ENCODE measurements at places on chromosomes 1 and 21.

GRCh38 chr1:39899611-39900538, 1.8 kb downstream of the MYCL start:
- DNase-seq = no peak

DNA sequence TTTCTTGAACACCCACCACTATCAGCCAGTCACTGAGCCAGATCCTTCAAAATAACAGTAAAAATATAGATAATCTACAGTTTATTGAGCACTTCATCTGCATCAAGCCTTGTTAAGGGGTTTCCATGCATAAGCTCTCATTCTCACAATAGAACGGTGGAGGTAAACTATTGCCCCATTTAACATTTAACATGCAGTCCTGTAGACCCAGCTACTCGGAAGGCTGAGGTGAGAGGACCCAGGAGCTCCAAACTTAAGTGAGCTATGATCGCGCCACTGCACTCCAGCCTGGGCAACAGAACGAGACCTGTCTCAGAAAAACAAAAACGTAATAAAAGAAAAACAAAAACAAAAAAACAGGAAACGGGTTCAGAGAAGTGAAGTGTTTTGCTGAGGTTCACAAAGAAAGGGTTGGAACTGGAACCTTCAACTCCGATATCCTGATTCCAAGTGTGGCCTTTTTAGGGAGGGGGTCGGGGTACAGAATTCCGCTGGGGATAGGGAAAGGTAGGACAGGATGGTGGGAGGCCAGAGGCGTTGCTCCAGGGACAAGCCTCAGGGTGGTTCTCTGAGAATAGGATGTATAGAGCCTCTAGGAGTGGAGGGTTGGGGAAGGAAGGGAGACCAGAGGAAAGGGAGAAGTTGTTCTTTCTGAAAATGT, 11.6 kb upstream of the SESN2 start:
- DNase-seq = no peak

- no peak for DNase-seq
These were observed 67.1 kb downstream of the CENPF start for GRCh38 chr1:214670098-214670497.

DNA sequence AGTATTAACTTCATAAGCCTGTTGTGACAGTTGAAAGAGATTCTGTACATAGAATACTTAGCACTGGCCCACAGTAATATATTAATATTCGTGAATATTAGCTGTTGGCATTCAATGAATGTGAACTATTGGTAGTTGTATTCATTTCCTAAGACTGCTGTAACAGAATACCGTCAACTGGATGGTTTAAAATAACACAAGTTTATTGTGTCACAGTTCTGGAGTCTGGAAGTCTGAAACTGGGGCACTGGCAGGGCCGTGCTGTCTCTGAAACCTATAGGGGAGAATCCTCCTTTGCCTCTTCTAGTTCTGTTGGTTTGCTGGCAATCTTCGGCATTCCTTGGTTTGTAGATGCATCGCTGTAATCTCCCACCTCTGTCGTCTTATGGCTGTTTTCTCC, 47.5 kb downstream of the OLFML3 start:
- no peak for DNase-seq

DNA sequence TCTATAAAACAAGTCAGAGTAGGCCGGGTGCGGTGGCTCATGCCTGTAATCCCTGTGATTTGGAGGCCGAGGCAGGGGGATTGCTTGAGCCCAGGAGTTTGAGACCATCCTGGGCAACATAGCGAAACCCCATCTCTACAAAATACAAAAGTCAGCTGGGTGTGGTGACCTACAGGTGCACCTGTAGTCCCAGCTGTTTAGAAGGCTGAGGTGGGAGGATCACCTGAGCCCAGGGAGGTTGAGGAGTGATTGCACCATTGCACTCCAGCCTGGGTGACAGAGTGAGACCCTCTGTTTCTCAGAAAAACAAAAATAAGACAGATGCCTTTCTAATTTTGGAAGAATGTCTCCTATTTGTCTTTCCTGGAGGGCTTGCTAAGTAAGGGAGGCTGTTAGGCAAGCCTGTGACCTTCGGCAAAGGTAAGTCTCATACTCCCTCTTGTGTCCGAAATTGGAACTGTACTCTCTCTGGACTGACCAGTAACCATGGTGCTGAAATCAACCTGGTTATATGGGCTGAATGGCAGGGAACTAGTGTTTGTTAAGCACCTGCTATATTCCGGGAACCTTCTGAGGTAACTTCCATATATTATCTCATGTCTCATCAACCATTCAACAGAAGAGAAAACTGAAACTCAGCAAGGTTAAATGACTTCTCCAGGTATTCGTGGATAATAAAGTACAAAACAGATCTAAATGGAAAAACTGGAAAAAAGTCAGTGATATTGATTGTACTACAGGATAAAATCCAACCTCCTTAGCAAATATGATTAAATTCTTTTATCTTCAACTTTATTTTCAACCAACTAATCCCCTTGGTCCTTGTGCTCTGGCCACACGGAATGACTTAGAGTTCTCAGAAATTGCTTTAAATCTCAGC, 11.8 kb upstream of the RAB3B start:
- DNase-seq = peak; percentile 65

DNA sequence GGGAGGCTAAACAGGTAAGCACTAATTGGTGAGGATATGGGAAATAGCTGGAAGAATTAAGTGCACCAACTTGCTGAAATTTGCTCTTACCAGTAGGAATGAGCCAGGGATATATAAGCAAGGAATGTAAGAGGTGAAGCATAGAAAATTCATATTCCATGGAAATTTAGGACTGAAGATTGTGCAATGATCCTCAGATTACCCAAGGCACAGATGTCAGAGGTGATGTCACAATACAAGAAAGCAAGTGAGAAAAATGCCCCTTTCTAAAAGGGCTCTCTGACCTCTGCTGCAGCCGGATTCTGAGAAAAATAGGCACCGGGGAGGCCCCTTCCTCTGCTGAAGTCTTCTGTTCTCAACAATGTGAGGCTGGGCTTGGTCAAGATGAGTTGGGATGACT, 112.3 kb upstream of the ZNF678 start:
- no peak for DNase-seq

- peak; percentile 41 for DNase-seq
These were observed 5.1 kb upstream of the HES4 start for GRCh38 chr1:1004780-1005697.

DNA sequence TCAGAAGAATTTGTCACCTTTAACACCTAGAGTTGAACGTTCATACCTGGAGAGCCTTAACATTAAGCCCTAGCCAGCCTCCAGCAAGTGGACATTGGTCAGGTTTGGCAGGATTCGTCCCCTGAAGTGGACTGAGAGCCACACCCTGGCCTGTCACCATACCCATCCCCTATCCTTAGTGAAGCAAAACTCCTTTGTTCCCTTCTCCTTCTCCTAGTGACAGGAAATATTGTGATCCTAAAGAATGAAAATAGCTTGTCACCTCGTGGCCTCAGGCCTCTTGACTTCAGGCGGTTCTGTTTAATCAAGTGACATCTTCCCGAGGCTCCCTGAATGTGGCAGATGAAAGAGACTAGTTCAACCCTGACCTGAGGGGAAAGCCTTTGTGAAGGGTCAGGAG, 52.3 kb downstream of the UBE4B start:
- no peak for DNase-seq

GRCh38 chr1:177170756-177171535, at the start of gene BRINP2:
BRINP2 (plus strand) TSS chr1:177170958; CDS start chr1:177229877, 58,919 bp downstream.
- no peak for DNase-seq

All from immature natural killer cell (primary cell).